Activated B cell treated with CpG ODN at 0.5 μM for 24 hours (primary cell): ENCODE measurements at places on chromosomes 11 and 22.

DNA sequence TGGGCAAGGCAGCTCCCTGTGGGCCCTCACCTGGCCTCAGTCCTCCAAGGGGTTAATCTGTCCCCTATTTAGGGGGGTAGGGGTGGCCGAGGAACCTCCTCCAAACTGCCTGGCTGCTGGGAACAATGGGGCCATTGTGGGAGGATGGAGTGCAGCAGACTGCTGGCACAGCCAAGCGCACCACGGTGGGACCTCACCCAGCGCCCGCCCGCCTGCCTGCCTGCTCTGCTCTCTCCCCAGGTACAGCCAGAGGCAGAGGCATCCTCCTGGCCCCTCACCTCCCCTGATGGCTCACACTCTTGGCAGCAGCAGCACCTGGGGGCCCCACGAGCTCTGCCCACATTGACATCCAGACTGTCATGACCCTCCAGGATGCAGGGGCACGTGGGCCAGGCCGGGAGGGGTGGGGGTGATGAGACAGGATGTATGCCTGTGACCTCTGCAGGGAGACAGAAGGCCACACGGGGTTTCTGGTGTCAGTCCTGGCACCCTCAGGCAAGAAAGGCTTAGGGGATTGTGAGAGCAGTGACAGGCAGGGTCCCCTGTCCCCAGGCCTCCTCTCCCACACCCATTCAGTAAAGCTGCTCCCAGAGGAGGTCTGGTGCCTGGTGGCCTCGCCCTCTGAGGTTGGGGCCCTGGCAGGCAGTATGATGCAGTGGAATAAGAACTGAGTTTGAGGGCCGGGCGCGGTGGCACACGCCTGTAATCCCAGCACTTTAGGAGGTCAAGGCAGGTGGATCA lies 11.4 kb downstream of the BCL9L start:
- peaks cover 6% of the 10 kb centered on the region for H3K36me3 ChIP-seq
- H3K4me1 ChIP-seq = peaks cover 86% of the 10 kb centered on the region
- H3K4me3 ChIP-seq = peak overlapping the region; percentile 52
- peak overlapping the region; percentile 90 for H3K27ac ChIP-seq

- no peak overlapping the region for H3K4me3 ChIP-seq
- H3K4me1 ChIP-seq = no peaks in the 10 kb centered on the region
- H3K27ac ChIP-seq = no peak overlapping the region
- no peaks in the 10 kb centered on the region for H3K27me3 ChIP-seq
- DNase-seq = no peak
Measured at GRCh38 chr11:103284260-103284659, 175.0 kb downstream of the DYNC2H1 start.

GRCh38 chr11:126564566-126564965 lies 209.1 kb downstream of the ST3GAL4 start:
- H3K27ac ChIP-seq = no peak overlapping the region
- H3K4me3 ChIP-seq = no peak overlapping the region
- peaks cover 3% of the 10 kb centered on the region for H3K27me3 ChIP-seq
- no peak for DNase-seq

GRCh38 chr11:96783311-96783710 lies 393.5 kb downstream of the JRKL start:
- DNase-seq = no peak
- no peaks in the 10 kb centered on the region for H3K27me3 ChIP-seq
- no peak overlapping the region for H3K27ac ChIP-seq
- H3K4me3 ChIP-seq = no peak overlapping the region
- no peaks in the 10 kb centered on the region for H3K4me1 ChIP-seq

DNA sequence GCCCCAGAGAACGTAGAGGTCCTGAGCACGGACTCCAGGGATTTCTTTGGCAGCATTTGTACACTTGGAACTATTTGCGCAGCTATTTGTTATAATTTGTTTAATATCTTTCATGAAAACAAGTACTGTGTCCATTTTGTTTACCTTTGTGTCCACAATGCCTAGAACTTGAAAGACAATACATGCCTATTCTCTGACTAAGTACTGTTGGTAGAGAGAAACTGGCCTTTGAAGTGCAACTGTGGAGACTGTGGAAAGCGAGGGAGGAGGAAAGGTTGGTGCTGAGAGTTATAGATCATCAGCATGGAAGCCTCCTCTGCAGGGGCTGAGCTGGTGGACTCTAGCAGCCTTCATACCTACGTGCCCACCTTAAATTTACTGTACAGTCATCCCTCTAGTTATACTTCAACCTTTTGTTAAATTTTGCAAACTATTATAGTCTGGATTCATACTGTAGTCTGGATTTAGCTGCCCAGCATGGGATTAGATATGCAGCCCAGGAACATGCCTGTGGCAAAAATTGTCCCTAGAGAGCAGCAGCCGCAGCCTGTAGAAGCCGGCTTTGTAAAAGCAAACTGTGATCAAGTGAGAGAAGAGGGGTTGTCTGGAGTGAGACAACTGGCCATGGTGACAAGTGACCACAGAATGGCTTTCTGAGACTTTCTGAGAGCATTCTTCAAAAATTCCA lies 24.2 kb upstream of the YAP1 start:
- no peaks in the 10 kb centered on the region for H3K4me1 ChIP-seq
- no peak overlapping the region for H3K4me3 ChIP-seq
- no peak for DNase-seq

- H3K4me1 ChIP-seq = no peaks in the 10 kb centered on the region
- no peaks in the 10 kb centered on the region for H3K36me3 ChIP-seq
- no peak for DNase-seq
- no peak overlapping the region for H3K4me3 ChIP-seq
Measured at GRCh38 chr22:25007444-25008106, 55.1 kb downstream of the KIAA1671 start.

DNA sequence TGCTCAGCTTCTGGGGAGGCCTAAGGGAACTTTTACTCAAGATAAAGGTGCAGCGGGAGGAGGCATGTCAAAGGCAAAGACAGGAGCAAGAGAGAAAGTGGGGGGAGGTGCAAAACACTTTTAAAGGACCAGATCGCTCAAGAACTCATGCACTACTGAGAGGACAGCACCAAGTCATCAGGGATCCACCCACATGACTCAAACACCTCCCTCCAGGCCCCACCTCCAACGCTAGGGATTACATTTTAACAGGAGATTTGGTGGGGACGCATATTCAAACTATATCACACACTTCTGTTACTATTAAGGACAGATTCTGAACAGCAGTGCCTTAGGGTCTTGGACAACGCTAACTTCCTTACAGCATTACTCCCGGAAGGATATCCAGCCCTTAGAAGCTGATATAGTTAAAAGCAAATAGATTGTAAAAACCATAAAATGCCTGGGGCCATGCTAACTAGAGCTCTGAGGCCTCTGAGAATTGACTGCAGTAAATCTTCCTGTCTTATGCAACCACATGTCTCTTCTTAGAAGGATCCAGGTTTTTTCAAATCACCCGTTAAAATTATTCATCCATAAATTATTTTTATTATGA lies 16.7 kb upstream of the ZC3H12C start:
- DNase-seq = no peak
- no peak overlapping the region for H3K27ac ChIP-seq
- H3K27me3 ChIP-seq = peaks cover 23% of the 10 kb centered on the region

DNA sequence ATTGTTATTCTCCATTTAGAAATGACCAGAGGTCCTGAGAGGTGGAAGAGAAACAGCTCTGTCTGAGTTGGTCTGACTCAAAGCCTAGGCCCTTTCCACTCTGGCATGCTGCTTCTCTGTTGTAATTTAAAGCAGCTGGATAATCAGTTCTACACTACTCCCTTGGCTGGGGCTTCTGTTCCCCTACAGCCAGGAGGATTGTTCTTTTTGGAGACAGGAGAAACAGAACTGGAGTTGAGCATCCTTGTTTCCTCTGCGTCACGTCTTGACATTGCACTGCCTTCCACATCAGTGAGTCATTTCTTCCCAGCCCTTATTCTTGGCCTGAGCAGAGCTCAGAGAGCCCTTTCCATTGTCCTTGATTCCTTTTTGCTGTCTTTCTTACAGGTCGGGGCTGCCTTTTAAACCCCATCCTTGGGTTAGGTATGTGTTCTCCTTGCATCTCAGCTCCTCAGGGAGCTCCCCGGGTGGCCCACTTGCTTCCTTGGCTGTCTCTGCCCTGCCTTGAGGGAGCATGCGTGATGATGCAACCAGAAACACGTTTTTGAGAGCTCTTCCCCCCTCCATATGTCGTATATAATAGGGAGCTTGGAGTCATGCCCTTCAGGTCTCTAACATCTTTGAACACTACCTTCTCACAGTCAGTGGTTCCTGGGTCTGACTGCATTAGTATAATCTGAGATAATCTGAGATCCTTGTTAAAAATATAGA lies 35.7 kb downstream of the CYB5R2 start:
- H3K4me1 ChIP-seq = peaks cover 10% of the 10 kb centered on the region
- H3K36me3 ChIP-seq = peaks cover 98% of the 10 kb centered on the region
- DNase-seq = no peak
- no peak overlapping the region for H3K4me3 ChIP-seq

- no peak overlapping the region for H3K4me3 ChIP-seq
- DNase-seq = no peak
- peaks cover 4% of the 10 kb centered on the region for H3K27me3 ChIP-seq
- no peak overlapping the region for H3K27ac ChIP-seq
- H3K36me3 ChIP-seq = no peaks in the 10 kb centered on the region
Measured at GRCh38 chr22:46519377-46519776, 18.0 kb downstream of the CELSR1 start.

- H3K27me3 ChIP-seq = peaks cover 16% of the 10 kb centered on the region
- H3K4me1 ChIP-seq = no peaks in the 10 kb centered on the region
- H3K4me3 ChIP-seq = no peak overlapping the region
- H3K36me3 ChIP-seq = no peaks in the 10 kb centered on the region
- H3K27ac ChIP-seq = no peak overlapping the region
- no peak for DNase-seq
Measured at GRCh38 chr11:19818619-19819018, 106.0 kb downstream of the NAV2 start.

- no peak overlapping the region for H3K27ac ChIP-seq
- no peaks in the 10 kb centered on the region for H3K27me3 ChIP-seq
- H3K4me3 ChIP-seq = no peak overlapping the region
Measured at GRCh38 chr11:13283636-13284035, 6.0 kb downstream of the BMAL1 start.

GRCh38 chr22:23437779-23438178 lies 142.3 kb downstream of the IGLL1 start:
- H3K36me3 ChIP-seq = no peaks in the 10 kb centered on the region
- peaks cover 9% of the 10 kb centered on the region for H3K27me3 ChIP-seq
- H3K4me1 ChIP-seq = peaks cover 8% of the 10 kb centered on the region
- no peak for DNase-seq
- H3K27ac ChIP-seq = no peak overlapping the region
- no peak overlapping the region for H3K4me3 ChIP-seq

- no peak for DNase-seq
- peaks cover 31% of the 10 kb centered on the region for H3K4me1 ChIP-seq
- no peak overlapping the region for H3K27ac ChIP-seq
- H3K27me3 ChIP-seq = no peaks in the 10 kb centered on the region
- peaks cover 79% of the 10 kb centered on the region for H3K36me3 ChIP-seq
Measured at GRCh38 chr22:17101475-17102296, 16.9 kb downstream of the IL17RA start.
